NCI-H1048 (cell line): ENCODE measurements at places on chromosomes 13 and 19.

DNA sequence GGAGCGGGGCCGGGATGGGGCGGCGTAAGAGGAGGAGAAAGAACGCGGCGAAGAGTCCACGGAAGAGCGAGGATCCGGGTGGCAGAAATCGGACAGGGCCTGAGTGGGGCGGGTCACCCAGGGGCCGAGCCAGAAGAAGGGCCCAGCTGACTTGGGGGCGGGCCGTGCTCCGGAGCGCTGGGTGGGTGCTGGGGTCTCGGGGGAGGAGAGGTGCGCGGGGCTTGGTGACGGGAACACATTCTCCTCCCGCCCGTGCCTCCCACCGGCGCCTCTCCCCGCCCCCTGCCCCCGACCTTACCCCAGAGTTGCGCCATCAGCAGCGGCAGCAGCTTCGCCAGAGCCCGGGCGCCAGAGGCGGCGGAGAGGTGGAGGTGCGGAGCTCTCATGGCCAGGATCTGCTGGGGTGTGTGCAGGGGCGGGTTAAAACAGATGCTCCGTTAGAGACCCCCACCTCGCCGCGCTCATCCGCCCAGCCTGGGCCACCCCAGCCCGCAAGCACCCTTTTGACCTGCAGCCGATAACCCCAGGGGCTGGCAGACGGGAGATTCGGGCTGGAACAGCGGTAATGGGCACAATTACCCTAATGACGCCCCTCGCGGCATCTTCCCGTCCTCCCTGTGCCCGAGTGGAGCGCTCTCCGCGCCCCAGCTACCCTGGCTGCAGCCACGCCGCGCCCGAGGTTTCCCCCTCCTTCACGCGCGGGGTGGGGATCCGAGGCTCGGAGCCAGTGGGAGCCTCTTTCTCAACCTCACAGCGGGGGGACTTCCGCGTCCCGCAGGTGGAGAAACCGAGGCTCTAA is 565 bp downstream of the KLK10 start:
- DNase-seq, result no peak

DNA sequence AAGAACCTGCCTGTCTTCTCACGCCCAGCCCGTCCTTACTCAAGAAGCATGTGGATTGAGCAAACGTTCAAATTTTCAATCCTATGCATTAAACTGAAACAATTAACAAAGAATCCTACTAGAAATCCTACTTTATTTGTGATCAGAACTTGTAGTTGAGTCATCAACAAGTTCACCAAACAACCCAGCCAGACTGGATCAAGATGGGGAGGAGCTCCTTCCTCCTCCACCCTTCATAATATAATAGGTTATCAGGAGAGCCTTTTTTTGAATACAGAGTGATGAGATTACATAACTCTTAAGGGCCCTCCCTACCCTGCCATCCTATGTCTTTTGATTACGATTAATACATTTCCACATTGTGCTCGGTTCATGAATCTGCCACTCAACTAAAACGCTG is 32.7 kb downstream of the SOX21 start:
- DNase-seq, result no peak

- DNase-seq, result no peak
These were observed 785 bp upstream of the USF2 start for GRCh38 chr19:35267818-35268535.

- DNase-seq, result no peak
These were observed 539 bp downstream of the PLD3 start for GRCh38 chr19:40348961-40349507.

DNA sequence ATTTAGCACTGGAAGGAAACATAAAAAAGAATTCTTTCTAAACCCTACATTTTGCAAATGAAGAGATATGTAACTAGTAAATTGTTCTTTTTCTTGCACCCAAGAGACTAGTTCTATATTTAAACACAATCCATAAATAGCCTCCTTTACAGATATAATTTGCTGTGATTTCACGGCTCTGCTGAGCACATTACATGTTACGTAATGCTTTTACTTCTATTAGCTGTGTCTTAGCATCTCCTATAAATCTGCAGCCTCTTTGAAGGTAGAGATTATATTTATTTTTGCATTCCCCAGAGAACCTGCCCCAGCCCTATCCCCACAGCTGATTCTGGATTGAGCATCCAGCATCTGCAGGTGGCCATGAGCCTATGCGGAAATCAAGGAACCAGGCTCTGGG is 32.2 kb downstream of the LACC1 start:
- no peak for DNase-seq

GRCh38 chr13:33052506-33053280 is 36.5 kb downstream of the KL start:
- DNase-seq, result no peak

DNA sequence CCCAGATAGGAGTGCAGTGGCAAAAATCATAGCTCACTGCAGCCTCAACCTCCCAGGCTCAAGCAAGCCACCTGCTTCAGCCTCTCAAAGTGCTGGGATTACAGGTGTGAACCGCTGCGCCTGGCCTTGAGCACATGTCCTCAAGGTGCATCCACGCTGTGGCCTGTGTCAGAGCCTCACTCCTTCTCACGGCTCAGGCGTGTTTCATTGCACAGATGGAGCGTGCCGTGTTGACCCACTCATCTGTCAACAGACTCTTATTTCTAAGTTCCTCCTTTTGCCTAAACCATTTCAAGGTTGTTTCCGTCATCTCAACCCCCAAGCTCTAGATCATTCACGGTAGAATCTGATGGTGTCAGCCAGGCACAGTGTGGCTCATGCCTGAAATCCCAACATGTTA is 28.2 kb downstream of the ATP8B3 start:
- no peak for DNase-seq
